Stimulated activated CD4-positive, alpha-beta T cell treated with anti-CD3 and anti-CD28 coated beads, Interleukin-15, amount 100 ng/mL, for 1 hour (primary cell): ENCODE measurements at places on chromosomes 1 and 21.

DNA sequence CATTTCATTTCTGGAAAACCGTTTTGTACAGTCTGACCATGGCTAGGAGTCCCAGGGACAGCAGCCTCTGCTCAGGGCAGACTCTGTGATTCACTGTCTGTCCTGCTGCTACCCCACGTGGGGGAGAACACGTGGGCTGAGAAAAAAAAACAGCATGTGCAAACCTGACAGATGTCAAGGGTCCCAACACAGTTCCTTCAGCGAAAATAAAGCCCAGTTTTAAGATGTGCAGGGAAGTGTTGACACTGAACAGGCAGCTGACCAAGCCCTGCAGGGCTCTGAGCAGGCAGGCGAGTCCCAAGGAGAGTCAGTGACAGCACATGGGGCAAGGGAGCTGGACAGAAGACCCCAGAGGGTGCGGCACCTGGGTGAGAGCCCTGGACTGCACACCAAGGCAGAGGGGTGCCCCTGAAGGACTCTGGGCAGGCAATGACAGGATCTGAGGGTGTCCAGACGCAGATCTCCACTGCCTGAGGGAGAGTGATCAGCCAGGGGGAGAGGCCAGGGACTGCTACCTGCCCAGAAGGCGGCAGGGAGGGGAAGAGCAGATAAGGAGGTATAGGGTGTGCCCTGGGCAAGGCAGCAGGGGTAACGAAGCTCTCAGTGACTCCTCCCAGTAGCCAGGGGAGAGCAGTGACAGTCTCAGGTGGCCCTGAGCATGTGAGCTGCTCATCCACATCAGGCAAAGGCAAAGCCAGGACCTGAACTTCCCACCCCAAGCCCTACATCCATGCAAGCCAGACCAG, 5.1 kb upstream of the SPATC1L start:
- DNase-seq = no peak

GRCh38 chr21:34280959-34281358, 82.8 kb upstream of the KCNE2 start:
- no peak for DNase-seq

- DNase-seq = no peak
These were observed 620.4 kb upstream of the BEND5 start for GRCh38 chr1:49397086-49397485.

- DNase-seq = no peak
These were observed 2.7 kb downstream of the HTR1D start for GRCh38 chr1:23214640-23215039.

GRCh38 chr1:156945881-156946661, 25.6 kb downstream of the LRRC71 start:
- no peak for DNase-seq

DNA sequence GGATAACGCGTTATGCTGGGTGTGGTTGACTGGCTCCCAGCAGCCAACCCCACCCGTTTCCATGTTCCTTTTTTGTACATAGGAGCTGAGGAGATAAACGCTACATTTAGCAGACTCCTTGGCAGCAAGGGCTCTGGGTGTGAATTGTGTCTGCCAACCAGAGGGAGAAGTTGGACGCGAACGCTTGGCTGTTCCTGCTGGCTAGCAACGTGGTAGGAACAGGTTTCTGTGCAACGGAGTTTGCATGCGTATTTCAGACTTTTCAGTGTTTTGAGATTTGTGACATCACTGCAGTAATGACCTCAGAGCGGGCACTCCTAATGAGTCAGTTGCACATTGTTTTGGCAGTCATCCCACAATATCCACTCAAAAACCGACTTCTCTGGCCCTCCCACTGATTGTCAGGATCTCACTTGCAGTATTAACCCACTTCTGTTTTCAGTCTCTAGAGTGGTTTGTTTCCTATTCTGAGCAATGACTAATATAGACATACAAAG, 98.7 kb upstream of the RGS1 start:
- no peak for DNase-seq

DNA sequence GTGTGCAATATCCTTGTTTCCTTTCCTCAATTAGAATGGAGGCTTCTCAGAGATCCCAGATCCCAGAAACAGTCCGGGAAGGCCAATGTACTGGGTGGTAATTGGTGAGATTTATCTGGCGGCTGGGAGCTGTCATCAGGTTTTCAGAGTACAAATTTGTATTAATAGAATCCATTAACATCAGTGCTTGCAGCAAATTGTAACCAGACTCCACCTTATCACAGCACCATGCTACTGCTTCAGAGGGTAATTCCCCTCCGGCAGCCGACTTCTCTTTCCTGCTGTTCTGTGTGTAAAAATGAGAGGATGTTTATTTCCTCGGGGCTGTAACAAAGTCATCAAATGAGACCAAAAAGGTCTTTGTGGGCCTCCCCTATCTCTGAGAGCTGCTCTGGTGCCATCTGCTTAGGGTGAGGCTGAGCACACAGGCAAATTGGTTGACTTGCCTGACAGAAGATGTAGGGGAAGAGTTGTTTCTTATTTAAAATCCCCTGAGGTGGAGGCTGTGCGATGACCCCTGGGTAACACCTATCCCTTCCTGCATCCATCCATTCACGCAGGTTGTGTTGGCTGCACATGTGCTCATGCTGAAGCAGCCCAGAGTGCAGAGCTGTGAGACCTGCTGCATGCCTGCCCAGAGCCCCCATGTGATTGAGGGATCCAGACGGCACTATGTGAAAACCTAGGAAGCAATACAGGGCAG, 19.2 kb downstream of the NFASC start:
- DNase-seq = no peak

- no peak for DNase-seq
These were observed 33.7 kb downstream of the LRRC42 start for GRCh38 chr1:53979712-53980450.

- no peak for DNase-seq
These were observed 56.4 kb downstream of the WDR3 start for GRCh38 chr1:117985973-117986372.

GRCh38 chr1:38076038-38076437, 29.4 kb upstream of the POU3F1 start:
- no peak for DNase-seq
